ENCODE measurements at places on chromosomes 2 and 18. TPM values are rescaled to one million over a fixed set of nuclear protein-coding genes. Genes with fewer than 3 reads are reported as not detected.

Gene CXCR4
- total RNA-seq, result under 0.01 TPM

Gene UGT1A6
- total RNA-seq, result not detected

GRCh38 chr2:32825291-32825712, 121.5 kb upstream of the LTBP1 start:
- DNase-seq, result peak; percentile 45

DNA sequence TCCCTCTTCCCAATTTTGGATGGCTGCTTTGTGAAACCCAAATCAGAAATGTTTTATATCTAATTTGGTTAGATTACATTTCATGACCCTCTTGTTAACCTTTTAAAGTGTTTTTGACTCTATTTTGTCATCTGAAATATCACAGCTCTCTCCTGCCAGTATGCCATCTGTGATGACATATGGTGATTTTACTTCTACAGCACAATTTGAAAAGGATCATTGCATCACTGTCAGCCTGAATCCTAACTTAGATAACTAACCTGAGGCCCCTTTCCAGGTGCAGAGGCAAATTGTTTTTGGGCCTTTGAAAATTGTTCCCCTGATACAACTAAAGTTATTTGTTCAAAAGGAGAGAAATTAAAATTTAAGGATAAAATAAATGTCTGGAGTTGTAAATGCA, 1023.4 kb upstream of the LRRTM1 start:
- no peak for DNase-seq

DNA sequence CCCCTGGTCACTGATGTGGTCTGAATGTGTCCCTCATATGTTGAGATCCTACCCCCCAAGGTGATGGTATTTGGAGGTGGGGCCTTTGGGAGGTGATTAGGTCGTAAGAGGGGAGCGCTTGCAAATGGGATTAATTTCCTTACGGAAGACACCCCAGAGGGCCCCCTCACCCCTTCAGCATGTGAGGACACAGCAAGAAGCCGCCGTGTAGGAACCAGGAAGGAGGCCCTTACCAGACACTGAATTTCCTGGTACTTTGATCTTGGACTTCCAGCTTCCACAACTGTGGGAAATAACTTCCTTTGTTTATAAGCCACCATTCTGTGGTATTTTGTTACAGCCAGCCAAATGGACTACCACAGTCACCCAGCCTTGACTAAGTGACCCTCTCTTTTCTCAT, 35.9 kb downstream of the NCK2 start:
- DNase-seq, result no peak
